ENCODE measurements at places on chromosomes 2 and 18.

DNA sequence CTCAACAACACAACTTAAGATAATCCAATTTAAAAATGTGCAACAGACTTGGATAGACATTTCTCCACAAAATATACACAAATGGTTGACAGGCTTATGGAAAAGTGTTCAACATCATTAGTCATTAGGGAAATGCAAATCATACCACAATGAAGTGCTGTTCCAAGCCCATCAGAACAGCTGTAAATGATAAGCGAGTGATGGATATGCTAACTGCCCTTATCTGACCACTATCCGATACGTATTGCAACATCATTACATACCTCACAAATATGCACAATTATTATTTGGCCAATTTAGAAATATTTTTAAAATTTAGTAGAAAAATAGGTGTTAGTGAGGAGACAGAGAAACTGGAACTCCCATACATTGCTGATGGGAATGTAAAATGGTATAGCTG, 62.2 kb downstream of the PPP4R1 start:
- DNase-seq: no peak

- no peak for DNase-seq
Measured at GRCh38 chr2:182090486-182090885, 104.8 kb downstream of the PPP1R1C start.

GRCh38 chr2:51013933-51014526, 17.9 kb downstream of the NRXN1 start:
- DNase-seq: no peak

DNA sequence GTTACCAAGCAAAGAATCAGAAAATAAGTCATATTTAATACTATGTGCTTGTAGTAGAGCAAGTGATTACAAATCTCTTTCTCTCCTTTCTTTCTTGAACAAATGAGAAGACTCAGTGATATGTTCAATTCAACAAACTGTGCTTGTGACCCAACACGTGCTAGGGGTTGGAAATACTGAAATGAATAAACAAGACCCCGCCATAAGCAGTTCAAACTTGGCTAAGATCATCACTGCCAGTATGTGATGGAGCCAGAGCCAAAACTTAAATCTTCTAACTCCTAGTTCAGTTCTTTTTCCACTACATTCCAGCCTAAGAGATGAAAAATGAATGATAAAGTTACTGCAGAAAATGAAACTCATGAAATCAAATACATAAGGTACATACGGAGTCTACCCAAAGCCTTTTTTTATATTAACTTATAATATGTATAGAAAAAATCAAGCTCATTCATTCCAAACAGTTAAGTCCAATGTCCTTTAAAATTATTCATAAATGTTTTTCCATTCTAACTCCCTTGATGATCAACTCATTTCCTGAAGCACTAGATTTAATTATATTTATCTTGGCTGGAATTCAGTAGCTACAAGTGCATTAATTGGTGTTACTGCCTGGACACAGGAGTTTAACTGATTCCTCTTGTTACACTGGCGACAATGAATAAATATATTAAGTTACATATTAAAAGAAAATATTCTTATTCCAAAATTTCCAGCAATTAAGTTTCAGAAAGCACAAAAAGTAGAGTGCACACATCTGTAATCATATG, 36.0 kb downstream of the GALNT3 start:
- no peak for DNase-seq

- no peak for DNase-seq
Measured at GRCh38 chr2:217008794-217009193, 148.9 kb upstream of the TNP1 start.
